Epithelial cell of proximal tubule (primary cell): ENCODE measurements at places on chromosomes 5 and 9. TPM values are rescaled to one million over a fixed set of nuclear protein-coding genes. Genes with fewer than 3 reads are reported as not detected.

Gene SELENOP
- total RNA-seq, result 2.1 and 11.9 TPM in 2 replicates

Gene ANXA2R
- total RNA-seq, result 0.35 and 2.2 TPM in 2 replicates

Gene SLC6A7
- total RNA-seq, result not detected in 2 replicates

Gene KLF4
- total RNA-seq, result 7.4 and 13.1 TPM in 2 replicates

Gene CDKN2A
- total RNA-seq, result 22.4 and 47.7 TPM in 2 replicates

Gene SLC25A2
- total RNA-seq, result 0.29 TPM in 1 of 2 replicates, not detected in the other

Gene CNTFR
- not detected in 2 replicates for total RNA-seq
